Activated naive CD4-positive, alpha-beta T cell treated with anti-CD3 and anti-CD28 coated beads, Interleukin-2, amount 50 U/mL, for 16 hours (primary cell): ENCODE measurements at places on chromosomes 6 and 20.

GRCh38 chr20:733861-734260 is 34.4 kb downstream of the SLC52A3 start:
- no peak for DNase-seq

DNA sequence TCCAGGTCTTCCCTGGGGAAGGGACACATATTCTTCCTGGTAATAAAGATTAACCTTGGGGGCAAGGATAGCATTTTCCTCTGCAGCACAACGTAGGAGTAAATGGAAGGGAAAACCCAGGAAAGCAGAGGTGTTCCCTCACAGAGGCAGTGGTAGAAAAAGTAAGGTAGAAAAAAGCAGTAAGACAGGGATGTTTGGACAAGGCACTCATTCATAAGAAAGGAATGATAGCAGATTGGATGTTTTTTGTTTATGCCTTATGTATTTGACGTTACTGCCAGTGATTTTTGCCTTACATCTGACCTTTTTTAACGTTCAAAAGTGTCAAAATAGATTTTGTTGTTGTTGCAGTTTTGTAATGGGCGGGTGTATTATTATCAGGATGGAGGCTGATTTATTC is 395.0 kb downstream of the CDKAL1 start:
- no peak for DNase-seq

- DNase-seq = no peak
These were observed 59.4 kb upstream of the TMEM30A start for GRCh38 chr6:75344021-75344420.

- DNase-seq = no peak
These were observed 62.7 kb downstream of the THBS2 start for GRCh38 chr6:169190970-169191369.

- no peak for DNase-seq
These were observed 123.9 kb downstream of the INSM1 start for GRCh38 chr20:20491784-20492264.

DNA sequence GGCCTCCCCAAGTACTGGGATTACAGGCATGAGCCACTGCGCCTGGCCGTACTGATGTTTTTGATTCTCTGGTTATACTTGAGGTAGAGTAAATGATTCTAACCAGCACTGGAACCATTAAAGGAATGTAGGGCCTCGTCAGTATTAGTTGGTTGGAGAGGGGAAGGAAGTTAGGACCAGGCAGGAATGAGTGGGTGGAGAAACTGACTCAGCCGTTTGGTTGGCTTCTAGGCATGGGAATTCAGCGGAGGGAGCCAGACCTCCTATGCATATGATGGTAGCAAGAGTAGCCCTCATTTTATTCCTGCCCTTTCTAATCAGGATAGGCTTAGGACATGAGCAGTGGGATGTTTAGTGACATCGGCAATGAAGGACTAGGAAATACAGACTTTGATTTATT is 19.0 kb upstream of the SERINC3 start:
- DNase-seq = no peak

DNA sequence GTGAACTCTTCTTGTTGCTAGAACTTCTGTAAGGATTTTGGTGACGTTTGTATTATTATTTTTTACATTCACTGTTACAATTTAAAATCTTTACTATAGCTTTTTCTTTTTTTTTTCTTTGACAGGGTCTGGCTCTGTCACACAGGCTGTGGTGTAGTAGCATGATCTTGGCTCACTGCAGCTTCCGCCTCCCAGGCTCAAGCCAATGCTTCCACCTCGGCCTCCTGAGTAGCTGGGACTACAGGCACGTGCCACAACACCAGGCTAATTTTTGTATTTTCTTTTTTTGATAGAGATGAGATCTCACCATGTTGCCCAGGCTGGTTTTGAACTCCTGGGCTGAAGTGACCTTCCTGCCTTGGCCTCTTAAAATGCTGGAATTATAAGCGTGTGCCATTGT is 21.2 kb downstream of the HECA start:
- DNase-seq = no peak

DNA sequence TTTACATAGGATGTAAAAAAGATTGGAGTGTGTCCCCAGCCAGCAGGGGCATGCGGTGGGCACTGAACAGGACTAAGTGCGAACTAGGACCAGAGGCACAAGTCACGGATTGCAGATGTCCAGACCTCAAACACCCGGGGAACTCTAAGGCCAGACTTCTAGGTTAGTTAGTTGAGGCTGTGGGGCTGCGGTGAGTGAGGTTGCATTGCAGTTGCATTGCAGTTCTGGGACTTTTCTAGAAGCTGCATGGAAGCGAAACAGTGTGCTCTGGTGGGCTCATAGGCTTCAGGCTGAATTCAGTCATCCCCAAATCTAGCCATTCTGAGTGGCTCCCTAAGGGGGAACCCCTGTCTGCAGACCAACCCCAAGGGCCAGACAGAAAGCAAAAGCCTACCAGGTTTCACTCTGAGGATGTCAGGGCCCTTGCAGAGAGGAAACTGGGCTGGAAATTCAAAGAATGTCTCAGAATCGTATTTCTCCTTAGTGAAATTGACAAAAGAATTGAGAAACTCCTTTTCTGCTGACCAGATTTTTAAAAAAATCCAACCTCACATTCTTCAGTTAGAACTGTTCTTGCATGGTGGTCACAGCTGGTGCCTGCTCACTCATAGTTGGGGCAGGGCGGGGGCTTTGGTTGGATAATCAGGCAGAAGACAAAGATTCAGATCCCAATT is 182.8 kb downstream of the ZDHHC14 start:
- DNase-seq = no peak

DNA sequence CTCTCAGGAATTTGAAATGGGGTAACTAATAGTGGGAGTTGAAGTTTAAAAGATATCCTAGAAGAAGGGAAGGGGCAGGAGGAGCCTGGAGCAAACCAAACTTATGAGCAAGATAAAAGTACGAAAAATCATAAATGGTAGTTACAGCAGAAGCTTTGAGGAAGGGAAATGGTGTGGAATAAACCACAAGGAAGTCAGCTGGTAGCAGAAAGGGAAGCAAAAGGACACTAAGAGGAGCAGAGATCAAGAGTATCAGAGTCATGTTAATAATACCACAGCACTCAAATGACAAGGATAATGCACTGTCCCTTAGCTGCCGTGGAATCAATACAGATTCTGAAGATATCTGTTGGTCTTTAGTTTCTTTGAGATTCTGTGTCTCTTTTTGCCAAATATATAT is 44.9 kb upstream of the CCDC28A start:
- DNase-seq = no peak

- no peak for DNase-seq
These were observed 589 bp downstream of the RNF5 start for GRCh38 chr6:32178547-32179440.

DNA sequence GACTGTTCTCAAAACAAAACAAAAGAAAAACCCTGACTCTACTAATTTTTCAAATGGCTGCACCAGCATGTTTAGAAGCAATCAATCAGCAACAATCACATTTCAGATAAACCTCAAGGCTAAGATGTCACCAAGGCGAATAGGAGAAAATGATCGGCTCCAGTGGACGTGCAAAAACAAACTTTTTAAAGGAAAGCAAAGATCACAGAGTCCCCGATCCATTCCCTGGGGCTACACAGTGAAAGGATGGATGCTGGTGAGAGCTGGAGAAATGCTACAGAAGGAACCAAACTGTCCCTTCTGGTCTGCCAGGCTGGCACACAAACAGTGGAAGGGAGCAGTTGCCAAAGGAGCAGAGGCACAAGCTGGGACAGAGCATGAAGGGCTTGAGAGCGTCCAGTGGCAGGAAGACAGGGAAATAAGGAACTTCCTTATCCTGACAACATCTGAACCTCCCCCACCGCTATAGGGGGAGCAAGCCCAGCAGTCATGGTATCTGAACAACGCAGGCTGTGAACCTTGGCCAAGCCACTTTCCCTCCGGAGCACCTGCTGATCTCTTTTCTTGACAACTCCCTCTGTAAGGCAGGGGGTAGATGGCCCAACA is 73.7 kb upstream of the HIVEP1 start:
- no peak for DNase-seq

- no peak for DNase-seq
These were observed 39.1 kb upstream of the ME1 start for GRCh38 chr6:83470001-83470400.

DNA sequence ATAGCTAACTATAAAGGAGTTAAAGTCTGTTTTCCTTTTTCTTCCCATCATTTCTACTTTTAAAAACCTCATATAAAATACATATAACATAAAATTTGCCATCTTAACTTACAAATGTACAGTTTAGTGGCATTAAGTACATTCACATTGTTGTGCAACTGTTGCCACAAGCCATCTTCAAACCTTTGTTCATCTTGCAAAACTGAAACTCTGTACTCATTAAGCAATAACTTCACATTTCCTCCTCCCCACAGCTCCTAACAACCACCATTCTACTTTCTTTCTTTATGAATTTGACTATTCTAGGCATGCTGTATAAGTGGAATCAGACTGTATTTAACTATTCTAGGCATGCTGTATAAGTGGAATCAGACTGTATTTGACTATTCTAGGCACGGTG is 4.5 kb downstream of the CCDC170 start:
- no peak for DNase-seq

- DNase-seq = no peak
These were observed 974.0 kb upstream of the GJE1 start for GRCh38 chr6:141158740-141159139.

DNA sequence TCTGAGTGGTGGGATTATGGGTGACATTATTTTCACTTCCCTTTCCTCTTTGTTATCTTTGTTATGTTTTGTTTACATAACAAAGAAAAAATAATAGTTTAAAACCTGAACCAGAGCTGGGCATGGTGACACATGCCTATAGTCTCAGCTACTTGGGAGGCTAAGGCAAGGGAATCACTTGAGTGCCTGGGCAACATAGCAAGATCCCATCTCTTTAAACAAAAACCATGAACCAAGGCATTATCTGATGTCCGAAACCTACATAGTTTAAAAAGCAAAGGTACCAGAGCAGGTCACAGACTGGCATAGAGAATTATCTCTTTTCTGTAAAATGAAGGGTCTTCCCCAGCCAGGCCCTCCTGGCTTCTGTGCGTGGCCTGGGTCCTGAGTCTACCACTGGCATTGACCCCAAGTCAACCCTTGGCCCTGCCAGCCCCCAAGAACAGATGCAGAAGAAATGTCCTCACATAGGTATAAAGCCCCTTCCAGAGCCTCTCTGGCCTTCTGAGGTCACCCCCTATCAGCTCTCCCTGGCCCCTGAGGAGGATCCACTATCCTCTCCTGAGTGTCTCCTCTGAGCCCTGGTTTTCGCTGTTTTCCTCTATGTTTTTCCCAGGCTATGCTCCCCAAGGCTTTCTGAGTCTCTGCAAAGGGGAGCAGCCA is 81.3 kb downstream of the TRERF1 start:
- no peak for DNase-seq

GRCh38 chr6:62746968-62747367 is 460.9 kb upstream of the KHDRBS2 start:
- no peak for DNase-seq

DNA sequence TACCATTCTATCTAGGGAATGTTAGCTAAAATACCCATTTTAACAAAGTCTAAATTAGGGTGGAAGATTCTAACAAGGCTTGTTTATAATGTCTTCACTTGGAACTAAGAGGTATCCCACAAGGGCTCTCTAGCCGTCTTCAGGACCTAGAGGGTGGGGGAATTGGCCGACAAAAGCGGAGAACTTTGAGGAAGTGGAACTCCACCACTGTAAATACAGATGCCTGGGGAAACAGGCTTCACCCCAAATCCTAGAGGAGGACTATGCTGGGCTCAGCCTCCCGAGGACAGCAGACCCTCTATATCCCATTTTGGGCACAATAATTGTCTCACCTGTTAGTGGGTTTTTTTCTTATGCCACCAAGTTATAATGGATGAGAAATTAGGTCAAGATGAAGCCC is 58.0 kb upstream of the TFB1M start:
- no peak for DNase-seq

- DNase-seq = no peak
These were observed 199.7 kb upstream of the SIM1 start for GRCh38 chr6:100664274-100665040.

DNA sequence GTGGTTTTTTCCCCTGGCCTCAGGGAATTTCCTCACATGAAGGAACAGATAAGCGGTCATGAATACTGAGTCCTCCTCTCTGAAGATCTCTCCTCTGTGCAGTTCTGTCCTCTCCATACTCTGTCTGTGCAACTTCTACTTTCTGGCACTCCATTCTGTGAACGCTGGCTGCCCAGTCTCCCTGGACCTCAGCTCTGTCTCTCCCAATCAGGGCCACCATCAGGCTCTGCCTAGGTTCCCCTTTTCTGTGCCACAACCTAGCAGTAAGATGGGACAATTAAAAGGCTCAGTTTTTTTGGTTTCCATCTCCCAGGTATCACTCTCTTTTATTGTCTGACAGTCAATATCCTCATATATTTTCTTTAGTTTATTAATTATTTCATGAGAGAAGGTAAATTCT is 4.8 kb upstream of the ADGB start:
- no peak for DNase-seq

DNA sequence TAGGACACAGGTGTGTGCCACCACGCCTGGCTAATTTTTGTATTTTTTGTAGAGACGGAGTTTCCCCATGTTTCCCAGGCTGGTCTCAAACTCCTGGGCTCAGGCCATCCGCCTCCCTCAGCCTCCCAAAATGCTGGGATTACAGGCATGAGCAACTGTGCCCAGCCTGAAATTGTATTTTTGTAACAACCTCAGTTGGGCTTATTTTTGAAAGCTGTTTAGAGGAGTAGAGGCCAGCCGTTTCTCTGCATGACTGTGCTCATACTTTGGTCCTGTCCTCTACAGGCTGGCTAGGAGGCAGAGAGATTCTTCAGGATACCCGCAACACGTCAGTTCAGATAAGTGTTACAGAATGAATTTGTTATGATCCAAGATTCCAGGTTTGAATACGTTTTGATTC is 22.1 kb downstream of the CAGE1 start:
- DNase-seq = no peak

DNA sequence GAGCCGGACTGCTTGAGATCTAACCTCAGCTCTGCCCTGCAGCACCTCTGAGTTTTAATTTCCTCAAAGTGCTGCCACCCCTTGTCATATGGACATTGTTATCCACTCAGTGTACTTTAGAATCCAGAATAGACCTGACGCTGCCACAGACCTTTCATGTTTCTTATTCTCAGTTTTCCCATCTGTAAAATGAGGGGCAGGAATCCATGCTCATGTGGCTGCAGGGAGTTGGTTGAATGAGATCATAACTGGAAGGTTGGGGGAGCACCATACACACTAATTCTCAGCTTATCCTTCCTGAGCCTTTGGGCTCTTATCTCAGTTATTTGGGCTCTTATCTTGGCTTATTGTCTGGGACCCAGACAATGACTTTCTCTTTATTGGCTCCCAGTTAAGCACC is 2.3 kb downstream of the PABPC1L start:
- no peak for DNase-seq
